ENCODE measurements at places on chromosomes 12 and 14. TPM values are rescaled to one million over a fixed set of nuclear protein-coding genes. Genes with fewer than 3 reads are reported as not detected.

Gene LMNTD1
- not detected for total RNA-seq

Gene ADCK1
- total RNA-seq, result 5.2 TPM

- H3K27me3 ChIP-seq, result peaks cover 48% of the 10 kb centered on the region
- no peaks in the 10 kb centered on the region for H3K4me1 ChIP-seq
- DNase-seq, result no peak
- no peak overlapping the region for H3K4me3 ChIP-seq
Observed at GRCh38 chr12:97464385-97465321, 2.0 kb downstream of the RMST start.

DNA sequence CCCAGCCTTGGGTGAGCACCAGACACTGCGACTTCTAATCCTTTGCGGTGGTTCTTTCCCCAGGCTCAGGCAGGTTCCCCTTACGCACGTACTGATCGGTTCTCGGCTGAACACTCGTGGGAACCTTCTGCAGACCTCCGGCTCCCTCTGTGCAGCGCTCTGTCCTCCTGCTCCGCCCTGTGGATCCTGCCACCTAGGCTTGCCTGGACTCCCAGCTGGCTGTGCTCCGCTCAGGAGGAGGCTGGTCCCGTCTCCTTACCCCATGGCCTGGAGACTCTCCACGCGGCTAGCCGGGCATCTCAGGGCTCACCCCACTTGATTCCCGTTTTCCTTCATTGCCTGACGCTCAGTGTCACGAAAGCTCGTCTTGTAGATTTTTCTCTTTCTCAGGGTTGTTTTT, 34.7 kb downstream of the TNFAIP2 start:
- DNase-seq, result no peak
- H3K27ac ChIP-seq, result no peak overlapping the region
- H3K27me3 ChIP-seq, result no peaks in the 10 kb centered on the region
- no peaks in the 10 kb centered on the region for H3K4me1 ChIP-seq
- H3K36me3 ChIP-seq, result no peaks in the 10 kb centered on the region

Gene TMEM63C
- total RNA-seq, result 1.0 TPM

DNA sequence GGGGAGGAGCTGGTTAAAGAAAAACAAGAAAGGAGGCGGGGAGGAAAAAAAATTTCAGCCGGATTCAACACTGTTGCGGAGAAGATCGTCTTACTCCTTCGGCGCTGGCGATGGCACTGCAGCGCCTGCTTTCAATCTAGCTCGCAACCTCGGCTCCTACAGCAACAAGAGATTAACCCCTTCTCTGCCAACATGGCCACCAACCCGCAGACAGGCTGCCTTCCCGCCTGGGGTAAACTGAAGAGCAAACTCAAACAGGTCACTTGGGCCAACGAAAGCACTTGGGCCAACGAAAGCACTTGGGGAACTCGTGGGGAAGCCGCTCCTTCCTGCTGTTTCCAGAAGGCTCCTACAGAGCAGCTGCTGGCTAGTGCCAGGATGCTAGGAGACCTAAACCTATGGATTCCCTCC, 73.7 kb downstream of the CIT start:
- H3K27me3 ChIP-seq, result no peaks in the 10 kb centered on the region
- no peaks in the 10 kb centered on the region for H3K4me1 ChIP-seq
- H3K36me3 ChIP-seq, result peaks cover 45% of the 10 kb centered on the region
- H3K27ac ChIP-seq, result no peak overlapping the region
- no peak for DNase-seq

GRCh38 chr12:131840643-131841416, 12.6 kb downstream of the MMP17 start:
- H3K27ac ChIP-seq, result no peak overlapping the region
- no peaks in the 10 kb centered on the region for H3K36me3 ChIP-seq
- H3K4me1 ChIP-seq, result no peaks in the 10 kb centered on the region
- H3K4me3 ChIP-seq, result no peak overlapping the region
- no peaks in the 10 kb centered on the region for H3K27me3 ChIP-seq

Gene AMIGO2
- total RNA-seq, result 11.1 TPM

- H3K27ac ChIP-seq, result no peak overlapping the region
- no peak overlapping the region for H3K4me3 ChIP-seq
- H3K27me3 ChIP-seq, result no peaks in the 10 kb centered on the region
Observed at GRCh38 chr14:24131549-24131966, 1.1 kb downstream of the FITM1 start.

Gene C1QL4
- not detected for total RNA-seq

DNA sequence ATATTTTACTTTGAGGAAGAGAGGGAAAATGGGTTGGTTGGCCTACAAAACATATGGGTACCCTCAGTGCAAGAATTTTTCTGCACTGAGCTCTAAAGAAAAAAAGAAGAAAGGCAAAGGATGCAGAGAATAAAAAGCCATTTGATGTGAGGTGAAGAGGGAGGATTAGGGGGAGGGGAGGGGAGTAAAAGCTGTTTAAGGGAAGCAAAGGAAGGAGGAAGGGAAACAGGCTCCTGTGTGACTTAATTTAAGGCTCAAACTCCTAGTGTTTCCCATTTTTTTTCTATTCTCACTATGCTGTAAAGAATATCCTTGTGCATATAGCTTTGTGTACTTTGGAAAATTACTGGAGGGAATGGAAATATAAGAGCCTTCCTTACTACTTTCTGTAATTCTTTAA, 78.7 kb downstream of the NKX2-1 start:
- H3K36me3 ChIP-seq, result no peaks in the 10 kb centered on the region
- H3K4me3 ChIP-seq, result no peak overlapping the region
- peaks cover 10% of the 10 kb centered on the region for H3K27me3 ChIP-seq
- H3K27ac ChIP-seq, result no peak overlapping the region
- no peaks in the 10 kb centered on the region for H3K4me1 ChIP-seq

DNA sequence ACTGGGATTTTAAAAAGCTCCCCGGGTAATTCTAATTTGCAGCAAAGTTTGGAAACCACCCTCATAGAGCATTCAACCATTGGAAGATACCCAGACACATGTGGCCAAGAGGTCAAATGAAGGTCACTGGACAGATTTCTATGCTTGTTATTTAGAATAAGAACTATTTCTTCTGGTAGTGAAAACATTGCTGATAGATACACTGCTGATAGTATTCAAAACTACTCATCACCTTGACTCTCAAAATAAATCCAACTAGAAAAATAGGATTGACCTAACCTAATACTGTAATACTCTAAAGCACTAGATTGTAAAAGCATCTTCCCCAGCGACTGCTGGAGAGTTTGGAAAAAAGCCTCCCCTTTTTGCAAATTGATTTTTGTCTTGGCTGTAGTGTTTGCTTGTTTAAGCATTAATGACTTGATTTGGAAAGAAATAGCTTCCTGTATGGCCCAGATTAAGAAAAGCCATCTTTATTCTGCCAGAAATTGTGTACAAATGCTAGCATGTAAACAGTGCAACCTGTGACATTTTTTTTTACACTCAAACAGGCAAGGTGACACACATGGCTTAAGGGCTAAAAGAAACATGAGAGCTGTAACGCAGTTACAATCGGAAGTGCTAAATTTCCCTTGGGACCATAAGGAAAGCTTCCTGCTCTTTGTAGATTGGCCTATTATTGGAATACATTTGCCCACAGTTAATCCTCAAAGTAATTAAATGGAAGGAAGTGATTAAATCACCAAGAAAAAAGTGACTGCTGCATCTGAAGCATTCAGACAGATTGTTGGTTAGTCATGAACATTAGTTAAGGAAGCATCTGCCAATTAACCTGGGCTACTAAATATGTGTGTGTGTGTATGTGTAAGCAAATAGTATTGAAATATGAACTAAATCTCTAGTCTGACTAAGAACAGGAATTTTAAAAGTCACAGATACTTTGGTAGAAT, 356.5 kb upstream of the ATP2B1 start:
- no peaks in the 10 kb centered on the region for H3K36me3 ChIP-seq
- no peak overlapping the region for H3K27ac ChIP-seq
- H3K4me3 ChIP-seq, result no peak overlapping the region
- DNase-seq, result no peak
- peaks cover 2% of the 10 kb centered on the region for H3K4me1 ChIP-seq

Gene GPN3
- total RNA-seq, result 43.9 TPM

- peaks cover 3% of the 10 kb centered on the region for H3K36me3 ChIP-seq
- peaks cover 8% of the 10 kb centered on the region for H3K27me3 ChIP-seq
- H3K4me3 ChIP-seq, result peak overlapping the region; percentile 15
- peaks cover 16% of the 10 kb centered on the region for H3K4me1 ChIP-seq
- no peak overlapping the region for H3K27ac ChIP-seq
- DNase-seq, result no peak
Observed at GRCh38 chr14:75430116-75430515, 2.3 kb downstream of the JDP2 start.

Gene ASB2
- 19.8 TPM for total RNA-seq

- no peaks in the 10 kb centered on the region for H3K4me1 ChIP-seq
- H3K36me3 ChIP-seq, result no peaks in the 10 kb centered on the region
- peaks cover 7% of the 10 kb centered on the region for H3K27me3 ChIP-seq
- no peak overlapping the region for H3K27ac ChIP-seq
Observed at GRCh38 chr12:97275728-97276590, 186.6 kb upstream of the RMST start.

DNA sequence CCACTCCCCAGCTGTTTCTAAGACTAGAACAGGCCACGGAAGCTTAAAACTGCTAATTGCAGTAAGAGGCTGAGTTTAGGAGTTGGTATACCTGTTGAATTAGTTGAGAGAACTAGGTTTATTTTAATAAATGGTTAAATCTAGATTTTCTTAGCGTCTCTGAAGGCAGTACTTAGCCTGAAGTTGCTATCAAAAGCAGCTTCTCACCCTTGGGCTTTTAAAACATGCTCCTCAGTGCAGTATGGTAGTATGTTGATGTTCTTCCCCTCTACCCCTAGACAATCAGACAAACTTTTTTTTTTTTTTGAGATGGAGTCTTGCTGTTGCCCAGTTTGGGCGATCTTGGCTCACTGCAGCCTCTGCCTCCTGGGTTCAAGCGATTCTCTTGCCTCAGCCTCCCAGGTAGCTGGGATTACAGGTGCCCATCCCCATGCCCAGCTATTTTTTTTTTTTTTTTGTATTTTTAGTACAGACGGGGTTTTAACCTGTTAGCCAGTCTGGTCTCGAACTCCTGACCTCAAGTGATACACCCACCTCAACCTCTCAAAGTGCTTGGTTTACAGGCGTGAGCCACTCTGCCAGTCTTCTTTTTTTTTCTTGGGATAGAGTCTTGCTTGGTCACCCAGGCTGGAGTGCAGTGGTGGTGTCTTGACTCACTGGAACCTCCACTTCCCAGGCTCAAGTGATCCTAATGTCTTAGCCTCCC, 6.8 kb downstream of the SRSF5 start:
- H3K27ac ChIP-seq, result no peak overlapping the region
- no peak overlapping the region for H3K4me3 ChIP-seq
- H3K27me3 ChIP-seq, result no peaks in the 10 kb centered on the region
- H3K36me3 ChIP-seq, result peaks cover 97% of the 10 kb centered on the region
- no peak for DNase-seq

Gene AMHR2
- total RNA-seq, result not detected

- H3K36me3 ChIP-seq, result peaks cover 42% of the 10 kb centered on the region
- no peak for DNase-seq
- peaks cover 72% of the 10 kb centered on the region for H3K4me1 ChIP-seq
Observed at GRCh38 chr14:52352569-52352968, 38.5 kb downstream of the PTGER2 start.

DNA sequence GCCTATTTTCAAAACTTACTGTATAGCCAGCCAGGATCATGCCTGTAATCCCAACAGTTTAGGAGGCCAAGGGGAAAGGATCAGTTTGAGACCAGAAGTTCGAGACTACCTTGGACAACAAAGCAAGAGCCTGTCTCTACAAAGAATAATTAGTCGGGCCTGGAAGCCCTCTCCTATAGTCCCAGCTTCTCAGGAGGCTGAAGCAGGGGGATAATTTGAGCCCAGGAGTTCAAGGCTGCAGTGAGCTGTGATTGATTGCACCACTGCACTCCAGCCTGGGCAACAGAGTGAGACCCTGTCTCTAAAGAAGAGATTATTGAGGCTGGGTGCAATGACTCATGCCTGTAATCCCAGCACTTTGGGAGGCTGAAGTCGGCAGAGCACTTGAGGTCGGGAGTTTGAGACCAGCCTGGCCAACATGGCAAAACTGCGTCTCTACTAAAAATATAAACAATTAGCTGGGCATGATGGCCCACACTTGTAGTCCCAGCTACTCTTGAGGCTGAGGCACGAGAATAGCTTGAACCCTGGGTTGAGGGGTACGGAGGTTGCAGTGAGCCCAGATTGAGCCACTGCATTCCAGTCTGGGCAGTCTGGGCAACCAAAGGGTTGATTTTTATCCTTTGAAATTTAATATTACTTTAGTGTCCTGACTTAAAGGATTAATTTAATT, 14.1 kb downstream of the EID3 start:
- H3K27ac ChIP-seq, result no peak overlapping the region
- peaks cover 15% of the 10 kb centered on the region for H3K4me1 ChIP-seq
- DNase-seq, result no peak
- H3K4me3 ChIP-seq, result no peak overlapping the region
- peaks cover 68% of the 10 kb centered on the region for H3K36me3 ChIP-seq

Measured in activated T-helper 2 cell treated with anti-CD3 and anti-CD28 coated beads, Interferon-gamma antibody, Interleukin-2, Interleukin-4, amounts not matched to agents 10 μg/mL and 5 μg/mL and 100 μg/mL, durations not matched to agents 14 hours and 24 hours and 36 hours (primary cell).